ENCODE measurements at places on chromosomes 5 and 9.

- peak; percentile 53 for DNase-seq
Observed at GRCh38 chr9:127451858-127452656, 747 bp downstream of the LRSAM1 start.

DNA sequence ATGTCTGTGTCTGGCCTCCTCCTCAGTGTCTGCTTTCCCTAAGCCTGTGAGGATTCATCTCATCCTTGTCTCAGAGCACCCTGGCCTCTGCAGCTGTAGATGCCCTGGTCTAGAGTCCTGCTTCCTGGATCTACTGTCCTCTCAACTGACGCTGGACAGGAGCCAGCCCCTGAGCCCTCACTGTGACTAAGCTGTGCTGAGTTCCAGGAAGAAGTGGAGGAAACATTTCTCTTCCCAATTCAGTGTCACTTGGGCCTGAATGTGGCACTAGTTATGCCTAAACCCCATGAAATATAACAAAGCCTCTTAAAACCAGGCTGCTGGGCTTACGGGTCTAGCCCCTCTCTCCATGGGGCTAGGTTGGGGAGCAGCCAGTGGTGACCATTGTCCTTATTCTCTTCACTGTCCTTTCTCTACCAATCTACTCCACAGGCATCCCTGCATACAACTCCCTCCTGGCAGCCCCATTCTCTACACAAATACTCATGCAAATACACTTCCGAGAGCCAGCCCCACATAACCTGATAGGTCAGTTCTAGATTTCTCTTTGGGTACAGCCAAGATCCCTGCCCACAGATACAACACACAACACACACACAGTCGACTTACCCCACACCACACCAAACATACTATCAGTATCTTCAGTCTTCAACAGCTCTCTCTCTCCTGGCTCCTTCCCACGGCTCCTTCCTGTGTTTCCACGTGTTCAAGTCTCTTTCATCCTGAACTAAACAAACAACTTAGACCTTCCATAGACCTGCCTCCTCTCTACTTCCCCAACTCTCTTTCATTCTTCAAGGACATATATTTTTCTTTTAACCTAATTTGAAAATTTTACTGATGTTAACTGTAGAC lies 220.8 kb downstream of the SNX18 start:
- no peak for DNase-seq

DNA sequence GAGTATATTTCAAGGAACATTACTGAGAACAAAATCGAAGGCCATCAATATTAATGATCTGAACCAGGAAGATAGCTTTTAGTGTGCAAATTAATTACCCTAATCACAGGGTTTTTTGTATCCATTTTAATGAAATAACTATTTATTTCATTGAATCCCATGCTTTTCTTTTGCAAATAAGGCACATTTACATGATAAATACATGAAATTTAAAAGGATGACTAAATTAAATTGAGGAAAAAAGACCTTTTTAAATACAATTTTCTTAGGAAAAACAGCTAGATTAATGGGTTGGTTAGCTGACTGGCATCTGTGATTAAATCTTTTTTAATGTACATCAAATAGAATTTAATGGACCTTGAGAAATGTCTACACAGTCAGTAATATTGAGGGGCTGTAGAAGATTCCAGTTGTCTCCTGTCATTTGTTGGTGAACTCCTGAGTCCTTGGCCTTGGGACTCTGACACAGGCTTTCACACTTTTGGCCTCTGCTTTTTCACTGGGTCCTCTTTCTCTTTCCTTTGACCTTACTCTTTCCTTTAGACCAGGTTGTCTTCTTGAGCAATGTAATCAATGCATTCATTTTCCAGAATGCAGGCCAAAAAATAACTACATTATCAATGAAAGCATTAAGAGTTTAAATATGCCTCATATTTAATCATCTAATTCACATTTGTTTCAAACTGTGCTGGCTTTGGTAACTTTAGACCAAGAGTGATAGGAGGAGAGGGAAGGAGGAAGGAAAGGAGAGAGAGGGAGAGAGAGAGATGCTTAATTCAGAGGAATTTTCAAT lies 511.5 kb downstream of the ZNF608 start:
- no peak for DNase-seq

- DNase-seq = no peak
Observed at GRCh38 chr9:113526841-113527240, 63.3 kb downstream of the RGS3 start.

Measured in activated CD4-positive, CD25-positive, alpha-beta regulatory T cell treated with anti-CD3 and anti-CD28 coated beads, Interleukin-2, amount 50 U/mL, for 72 hours (primary cell).